ENCODE measurements at places on chromosomes 5 and 9.

- no peak for DNase-seq
Observed at GRCh38 chr5:395921-396530, 47.0 kb upstream of the EXOC3 start.

- no peak for DNase-seq
Observed at GRCh38 chr5:10661401-10661800, 97.5 kb downstream of the ANKRD33B start.

GRCh38 chr5:66540078-66540477, 56.1 kb upstream of the MAST4 start:
- DNase-seq: no peak

DNA sequence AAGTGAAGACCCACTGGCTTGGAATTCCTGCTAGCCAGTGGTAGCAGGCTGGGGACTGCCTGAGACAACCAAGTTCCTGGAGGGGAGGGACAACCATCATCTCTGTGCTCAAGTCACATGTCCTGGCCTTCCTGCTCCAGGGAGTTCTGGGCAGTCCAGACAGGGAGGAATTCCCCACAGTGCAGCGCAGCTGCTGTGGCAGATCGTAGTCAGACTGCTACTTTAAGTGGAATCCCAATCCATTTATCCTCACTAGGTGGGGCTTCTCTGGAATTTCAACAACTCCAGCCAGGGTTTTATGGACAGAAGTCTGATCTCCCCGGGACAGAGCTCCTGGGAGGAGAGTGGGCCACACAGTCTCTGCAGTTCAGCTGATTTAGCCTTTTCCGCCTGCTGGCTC, 20.9 kb upstream of the OR5C1 start:
- DNase-seq: no peak

DNA sequence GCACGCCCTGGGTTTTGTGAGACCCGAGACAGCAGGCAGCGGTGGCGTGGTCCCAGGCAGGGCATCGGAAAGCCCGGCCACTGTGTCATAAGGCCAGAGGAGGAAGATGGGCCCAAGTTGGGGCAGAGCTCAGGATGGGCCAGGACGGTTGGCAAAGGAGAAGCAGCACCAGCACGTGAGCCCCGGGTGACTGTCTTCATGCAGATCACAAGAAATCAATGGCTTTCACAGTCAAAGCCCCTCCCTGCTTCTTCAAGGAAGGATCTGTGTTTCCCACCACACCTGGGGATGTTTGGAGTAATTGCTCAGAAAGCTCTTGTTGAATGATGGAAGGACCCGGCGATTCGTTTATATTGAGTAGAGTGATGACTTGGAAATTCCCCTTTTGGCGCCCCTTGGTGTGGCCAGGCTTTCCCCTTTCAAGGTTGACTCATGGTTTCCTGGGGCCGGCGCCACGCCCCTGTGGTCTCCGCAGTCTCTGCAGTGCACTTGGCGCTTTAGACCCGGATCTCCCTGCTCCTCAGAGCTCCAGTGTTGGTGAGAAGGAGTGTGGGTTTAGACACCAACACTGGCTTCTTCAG, 52.1 kb downstream of the IL31RA start:
- no peak for DNase-seq

DNA sequence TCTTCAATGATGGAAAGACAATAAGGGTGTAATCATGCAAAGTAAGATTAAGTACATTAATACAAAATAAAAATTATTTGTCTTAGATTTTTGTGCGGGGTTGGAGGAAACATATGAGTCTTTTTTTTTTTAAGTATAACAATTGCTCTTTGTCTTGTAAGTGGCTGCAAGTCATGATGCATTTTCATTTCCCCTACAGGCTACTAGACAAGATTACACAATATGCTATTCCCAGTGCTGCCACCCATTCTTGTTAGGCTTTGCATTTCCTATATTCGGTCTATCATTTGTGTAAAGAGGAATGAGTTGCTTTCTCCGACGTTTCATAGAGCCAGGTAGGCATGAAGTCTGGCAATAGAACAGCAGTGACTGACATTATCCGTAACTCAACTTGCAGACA, 294.2 kb upstream of the CYLC2 start:
- DNase-seq: no peak

DNA sequence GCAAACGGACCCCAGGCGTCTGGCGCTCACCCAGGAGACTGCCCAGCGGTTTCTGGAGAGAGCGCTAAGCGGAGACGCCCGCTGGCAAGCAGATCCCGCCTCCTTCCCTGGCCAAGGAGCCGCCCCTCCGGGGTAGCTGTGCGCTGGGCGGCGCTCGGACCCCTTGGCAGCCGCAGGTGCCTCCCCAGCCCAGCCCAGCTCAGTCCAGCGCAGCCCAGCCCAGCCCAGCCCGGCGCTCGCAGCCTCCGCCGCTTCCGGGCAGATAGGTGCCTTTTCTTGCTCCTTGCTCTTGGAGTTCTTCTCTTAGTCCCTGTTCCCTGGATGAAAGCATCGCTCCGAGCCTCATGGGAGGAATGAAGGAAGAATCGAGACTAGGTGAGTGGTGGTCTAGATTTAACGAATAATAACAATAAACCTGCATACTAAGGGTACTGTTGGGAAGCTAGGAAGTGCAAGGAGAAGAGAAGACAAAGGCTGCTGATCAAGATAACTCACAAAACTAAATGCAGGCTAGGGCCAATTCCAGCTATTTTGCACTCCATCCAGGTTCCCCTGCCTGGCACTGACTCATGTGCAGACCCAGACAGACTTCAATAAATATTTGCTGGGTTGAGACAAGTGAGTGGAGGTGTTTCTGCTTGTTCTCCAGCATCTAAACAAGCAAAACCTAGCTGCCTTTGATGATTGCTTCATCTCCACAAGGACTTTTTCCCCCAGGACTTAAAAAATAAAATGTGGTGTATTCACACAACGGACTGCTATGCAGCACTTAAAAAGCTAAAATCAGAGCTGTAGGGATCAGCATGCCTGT, at the start of gene STK32A:
Gene STK32A, plus strand, starts transcription at position 202 of the 811 bp plus-strand sequence. CDS start 4,609 bp downstream, outside the sequence.
- no peak for DNase-seq

GRCh38 chr5:92283521-92283920, 900.4 kb upstream of the ARRDC3 start:
- DNase-seq: no peak

DNA sequence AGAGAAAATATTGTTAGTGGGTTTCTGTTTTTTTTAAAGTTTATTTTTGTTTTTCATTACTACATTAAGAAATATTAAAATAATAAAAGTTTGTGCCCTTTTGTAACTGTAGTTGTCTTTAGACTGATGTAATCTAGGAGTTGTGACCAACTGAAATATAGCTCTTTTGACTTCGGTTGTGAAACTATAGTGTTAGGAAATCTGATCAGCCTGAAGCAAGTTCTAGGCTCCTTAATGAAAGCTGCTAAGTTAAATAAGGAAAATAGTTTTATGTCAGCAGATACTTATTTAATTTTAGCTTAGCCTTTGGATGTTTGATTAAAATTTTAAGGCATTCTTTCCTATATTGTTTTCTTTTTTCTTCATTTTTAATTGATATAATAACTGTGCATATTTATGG, 14.2 kb downstream of the AP3S1 start:
- DNase-seq: no peak

GRCh38 chr9:2015581-2016407, 647 bp downstream of the SMARCA2 start:
- DNase-seq: peak; percentile 66

GRCh38 chr5:146240951-146241350, 37.5 kb downstream of the RBM27 start:
- DNase-seq: no peak

GRCh38 chr9:6188466-6188865, 27.1 kb upstream of the IL33 start:
- DNase-seq: no peak

DNA sequence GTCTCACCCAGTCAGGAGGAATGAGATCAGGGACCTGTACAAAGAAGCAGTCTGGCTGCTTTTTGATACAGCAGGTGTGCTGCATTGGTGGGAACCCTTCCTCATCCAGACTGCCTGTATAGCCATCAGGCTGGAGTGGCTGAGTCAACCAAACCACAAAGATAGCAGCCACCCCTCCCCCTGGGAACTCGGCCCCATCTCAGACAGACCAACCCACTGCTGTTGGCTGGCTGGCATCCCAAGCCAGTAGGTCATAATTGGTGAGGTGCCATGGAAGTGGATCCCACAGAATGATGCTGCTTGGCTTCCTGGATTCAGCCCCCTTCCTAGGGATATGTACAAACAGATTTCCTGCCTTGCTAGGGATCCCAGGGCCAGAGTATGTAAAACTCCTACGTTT, 60.9 kb downstream of the YTHDC2 start:
- DNase-seq: no peak

DNA sequence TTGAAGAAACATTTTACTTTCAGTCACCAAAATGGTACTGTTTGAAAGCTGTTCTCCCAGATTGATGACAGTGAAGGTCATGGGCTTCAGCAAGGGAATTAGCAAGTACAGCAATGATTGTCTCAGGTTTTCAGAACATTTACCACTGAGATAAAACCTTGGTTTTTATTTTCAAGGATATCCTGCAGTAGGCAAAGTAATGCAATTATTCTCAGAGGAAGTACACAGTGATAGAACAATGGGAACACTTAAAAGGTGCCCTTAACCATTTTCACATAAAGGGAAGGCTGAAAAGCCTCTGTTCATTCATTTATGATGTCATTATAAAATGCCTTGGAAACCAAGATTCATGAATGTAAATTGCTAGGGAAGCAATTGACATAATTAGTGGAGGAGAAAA, 471.8 kb upstream of the ACO1 start:
- DNase-seq: no peak

- DNase-seq: no peak
Observed at GRCh38 chr9:69857131-69857530, 36.5 kb downstream of the CFAP95 start.

GRCh38 chr5:84506625-84507024, 121.9 kb upstream of the EDIL3 start:
- peak; percentile 9 for DNase-seq

GRCh38 chr9:13412331-13412730, 132.8 kb upstream of the MPDZ start:
- no peak for DNase-seq

DNA sequence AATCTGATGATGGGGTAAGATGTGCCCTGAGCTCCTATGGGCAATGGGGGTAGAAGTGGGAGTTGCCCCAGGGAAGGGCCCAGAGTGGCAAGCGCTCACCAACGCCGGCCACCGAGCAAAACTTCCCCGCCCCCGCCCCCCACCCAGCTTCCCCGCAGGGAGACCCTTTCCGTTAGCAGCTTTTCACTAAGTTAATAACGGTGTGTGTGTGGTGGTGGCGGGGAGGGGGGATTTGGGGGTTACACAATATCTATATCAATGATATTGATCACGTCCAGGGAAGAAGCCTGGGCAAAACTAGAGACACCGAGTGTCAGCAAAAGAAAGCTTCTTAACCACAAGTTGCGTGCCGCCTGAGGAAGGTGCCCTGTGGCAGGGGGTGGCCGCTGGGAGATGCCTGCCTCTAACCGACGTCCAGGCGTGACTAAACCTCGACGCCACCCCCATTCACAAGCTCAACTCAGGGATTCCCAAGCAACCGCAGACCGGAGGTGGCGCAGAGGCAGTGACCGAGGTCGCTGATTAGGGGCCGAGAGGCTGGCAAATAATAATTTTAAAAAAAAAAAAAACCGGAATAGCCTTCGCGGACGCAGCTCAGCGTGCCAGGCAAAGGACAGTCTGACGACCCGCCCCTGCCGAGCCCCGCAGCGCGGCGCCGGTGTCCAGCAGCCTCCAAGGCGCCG, 222.6 kb downstream of the MEF2C start:
- peak; percentile 77 for DNase-seq

GRCh38 chr5:116908537-116908936, 333.9 kb upstream of the SEMA6A start:
- no peak for DNase-seq

GRCh38 chr5:6430418-6431028, 18.1 kb upstream of the UBE2QL1 start:
- no peak for DNase-seq

DNA sequence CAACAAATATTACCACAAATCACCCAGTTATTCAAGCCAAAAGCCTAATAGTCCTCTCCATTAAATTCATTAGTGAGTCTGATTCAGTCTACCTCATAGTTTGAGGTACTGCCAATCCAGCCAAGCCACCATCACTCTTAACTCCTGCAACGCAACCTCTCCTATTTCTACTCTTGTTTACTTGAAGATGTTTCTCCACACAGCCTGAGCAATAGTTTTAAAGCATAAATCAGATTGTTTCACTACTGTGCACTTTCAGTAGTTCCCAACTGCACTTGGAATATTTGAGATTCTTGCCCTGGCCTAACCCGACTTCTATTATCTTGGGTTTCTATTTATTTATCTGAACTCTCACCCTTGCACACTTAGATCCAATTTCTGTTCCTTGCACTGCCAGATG, 85.5 kb downstream of the YIPF5 start:
- no peak for DNase-seq

DNA sequence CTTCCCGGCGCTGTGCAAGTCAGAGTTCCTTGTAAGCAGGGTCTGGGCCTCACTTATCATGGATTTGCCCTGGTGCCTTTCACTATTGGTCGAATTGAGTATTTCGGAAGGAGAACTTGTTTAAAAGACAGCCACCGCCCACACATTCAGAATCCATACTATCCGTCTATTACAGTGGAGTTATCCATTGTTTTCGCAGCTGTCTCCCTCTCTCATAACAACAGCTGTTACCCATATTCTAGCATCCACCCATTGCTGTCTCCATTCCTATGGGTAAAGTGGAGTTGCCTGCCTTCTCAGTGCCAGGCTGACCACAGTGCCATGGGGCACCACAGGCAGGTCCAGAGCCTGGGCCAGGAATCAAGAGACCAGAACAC, 20.2 kb downstream of the FAXDC2 start:
- no peak for DNase-seq

GRCh38 chr9:105296877-105297287, 52.4 kb downstream of the SLC44A1 start:
- DNase-seq: no peak
